ENCODE measurements at places on chromosomes 1 and 21.
A peak's percentile ranks its signal among the peaks of the same experiment; 100 is the strongest.

DNA sequence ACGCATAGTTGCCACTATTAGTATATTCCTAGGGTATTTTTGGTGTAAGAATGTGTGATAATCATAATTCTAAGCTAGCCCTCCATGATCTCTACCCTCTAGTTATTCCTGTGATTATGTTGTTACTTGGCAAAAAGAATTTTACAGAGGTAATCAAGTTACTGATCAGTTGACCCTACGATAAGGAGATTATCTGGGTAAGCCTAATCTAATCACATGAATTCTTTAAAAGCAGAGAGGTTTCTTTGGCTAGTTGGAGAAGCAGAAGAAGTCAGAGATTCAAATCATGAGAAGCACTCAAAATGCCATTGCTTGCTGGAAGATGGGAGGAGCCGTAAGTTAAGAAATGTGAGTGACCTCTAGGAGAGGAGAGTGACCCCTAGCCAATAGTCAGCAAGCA lies 72.7 kb downstream of the RPE65 start:
- no peak for DNase-seq

DNA sequence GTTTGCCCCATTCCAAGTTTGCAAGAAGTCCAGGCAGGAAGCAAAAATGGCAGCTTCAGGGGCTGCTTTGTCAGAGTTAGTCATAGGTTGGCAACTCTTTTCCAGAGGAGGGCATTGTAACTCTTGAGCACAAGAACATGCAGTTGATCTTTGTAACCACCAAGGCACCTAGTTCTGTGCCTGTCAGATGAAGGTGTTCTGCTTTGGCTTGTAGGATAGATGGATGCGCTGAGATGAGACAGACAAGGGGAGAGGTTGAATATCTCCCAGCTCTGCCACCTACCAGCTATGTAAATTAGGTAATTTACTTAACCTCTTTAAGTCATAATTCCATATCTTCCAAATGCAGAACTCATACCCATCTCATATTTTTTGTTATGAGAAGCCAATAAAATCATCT lies 89.3 kb downstream of the ZNF648 start:
- no peak for DNase-seq

GRCh38 chr1:8962812-8963530 lies 17.3 kb downstream of the CA6 start:
- DNase-seq, result peak; percentile 39

- no peak for DNase-seq
These were observed 146.3 kb upstream of the DUSP10 start for GRCh38 chr1:221888218-221888617.

DNA sequence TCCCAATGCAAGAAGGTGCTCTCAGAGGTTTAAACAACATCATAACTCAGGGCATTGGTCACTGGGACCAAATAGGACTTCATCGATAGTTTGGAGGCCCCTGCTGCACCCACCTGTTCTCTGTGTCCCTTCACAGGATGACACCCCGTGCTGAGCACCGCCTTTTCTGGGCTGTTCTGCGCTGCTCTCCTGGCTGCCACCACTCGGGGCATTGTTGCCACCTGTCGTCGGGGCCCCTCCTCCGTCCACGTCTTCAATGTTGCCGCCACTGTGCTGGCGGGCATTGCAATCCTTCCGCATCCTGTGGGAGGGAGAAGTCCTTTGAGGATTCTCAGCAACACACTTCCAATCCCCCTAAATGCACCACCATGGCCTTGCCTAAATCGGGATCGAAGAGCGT lies 47.7 kb downstream of the NTPCR start:
- no peak for DNase-seq

- DNase-seq, result no peak
These were observed 17.7 kb upstream of the KDM4A start for GRCh38 chr1:43632135-43632670.

GRCh38 chr1:25869909-25870606 lies 5.5 kb downstream of the PAQR7 start:
- no peak for DNase-seq

DNA sequence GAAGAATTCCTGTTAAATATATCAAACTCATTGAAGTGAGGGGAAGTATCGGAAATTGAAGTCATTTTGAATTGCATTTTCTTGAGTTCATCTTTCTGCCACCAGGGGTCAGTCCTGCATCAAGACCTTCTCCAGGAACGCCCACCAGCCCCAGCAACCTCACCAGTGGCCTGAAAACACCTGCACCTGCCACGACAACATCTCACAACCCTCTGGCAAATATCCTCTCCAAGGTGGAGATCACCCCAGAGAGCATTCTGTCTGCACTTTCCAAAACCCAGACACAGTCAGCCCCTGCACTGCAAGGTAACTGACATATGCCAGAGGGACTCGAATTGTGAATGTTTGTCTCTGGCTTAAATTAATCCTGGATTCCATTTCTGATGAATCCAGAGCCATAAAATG lies 22.8 kb upstream of the TARS2 start:
- DNase-seq, result peak; percentile 72

- no peak for DNase-seq
These were observed 6.6 kb downstream of the SELL start for GRCh38 chr1:169704797-169705196.

DNA sequence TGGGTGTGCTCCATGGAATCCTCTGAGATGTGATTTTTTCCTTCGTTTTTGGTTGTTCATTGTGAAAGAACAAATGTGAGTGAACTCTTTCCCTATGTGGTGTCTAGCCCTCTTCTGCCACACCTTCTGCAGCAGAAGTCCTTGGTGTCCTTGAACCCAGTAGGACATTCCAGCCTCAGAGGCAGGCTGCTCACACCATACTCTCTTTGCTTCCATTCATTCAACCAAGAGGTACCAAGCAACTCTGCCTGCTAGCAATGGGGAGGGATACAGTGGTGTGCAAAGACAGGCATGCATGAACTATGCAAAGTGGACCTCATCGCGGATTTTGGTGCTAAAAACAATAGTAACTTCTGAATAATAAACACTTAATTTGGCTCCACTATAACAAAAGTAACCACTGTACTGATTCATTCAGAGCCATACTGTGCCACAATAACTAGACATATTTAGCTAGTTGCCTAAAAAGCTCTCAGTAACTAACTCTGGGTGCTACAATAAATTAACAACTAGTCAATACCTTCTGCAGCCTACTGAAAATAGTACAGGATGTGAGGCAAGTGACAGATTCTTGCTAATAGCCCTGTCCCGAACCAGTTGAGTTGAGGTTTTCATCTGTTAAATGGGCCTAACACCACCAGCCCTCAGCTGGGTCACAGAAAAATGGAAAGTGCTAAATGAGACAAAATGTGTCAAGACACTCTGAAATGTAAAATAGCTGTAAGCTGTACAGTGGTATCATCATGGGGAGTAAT lies 155.4 kb downstream of the SLC45A1 start:
- DNase-seq, result no peak

DNA sequence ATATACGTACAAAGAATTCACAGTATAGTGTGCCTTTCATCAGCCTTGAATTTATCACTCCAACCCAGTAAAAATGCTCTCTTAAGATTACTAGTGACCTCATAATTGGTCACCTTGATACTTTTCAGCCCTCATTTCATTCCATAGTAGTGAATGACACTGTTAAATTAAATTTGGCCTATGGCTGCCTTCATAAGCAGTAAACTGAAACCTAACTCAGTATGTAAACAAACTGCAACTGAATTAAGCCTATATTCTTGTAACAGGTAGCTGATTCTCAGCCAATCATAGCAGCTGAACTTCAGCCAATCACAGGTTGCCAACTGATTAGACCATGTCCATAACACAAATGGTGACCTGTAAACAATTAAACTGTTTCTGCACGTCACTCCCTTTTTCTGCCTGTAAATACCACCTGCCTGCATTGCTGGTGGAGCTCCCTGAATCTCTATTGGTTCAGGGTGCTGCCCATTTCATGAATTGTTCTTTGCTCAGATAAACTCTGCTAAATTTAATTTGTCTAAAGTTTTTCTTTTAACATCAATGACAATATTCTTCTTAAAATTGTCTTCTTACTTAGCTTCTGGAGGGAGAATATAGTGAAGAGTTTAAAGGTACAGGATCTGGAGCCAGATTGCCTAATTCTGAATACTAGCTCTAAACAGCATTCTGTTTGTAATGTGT lies 24.0 kb upstream of the CAMSAP2 start:
- DNase-seq, result no peak

- no peak for DNase-seq
These were observed 294.4 kb downstream of the SDCCAG8 start for GRCh38 chr1:243550276-243550675.

GRCh38 chr1:16913181-16913832 lies 8.4 kb upstream of the CROCC start:
- no peak for DNase-seq

DNA sequence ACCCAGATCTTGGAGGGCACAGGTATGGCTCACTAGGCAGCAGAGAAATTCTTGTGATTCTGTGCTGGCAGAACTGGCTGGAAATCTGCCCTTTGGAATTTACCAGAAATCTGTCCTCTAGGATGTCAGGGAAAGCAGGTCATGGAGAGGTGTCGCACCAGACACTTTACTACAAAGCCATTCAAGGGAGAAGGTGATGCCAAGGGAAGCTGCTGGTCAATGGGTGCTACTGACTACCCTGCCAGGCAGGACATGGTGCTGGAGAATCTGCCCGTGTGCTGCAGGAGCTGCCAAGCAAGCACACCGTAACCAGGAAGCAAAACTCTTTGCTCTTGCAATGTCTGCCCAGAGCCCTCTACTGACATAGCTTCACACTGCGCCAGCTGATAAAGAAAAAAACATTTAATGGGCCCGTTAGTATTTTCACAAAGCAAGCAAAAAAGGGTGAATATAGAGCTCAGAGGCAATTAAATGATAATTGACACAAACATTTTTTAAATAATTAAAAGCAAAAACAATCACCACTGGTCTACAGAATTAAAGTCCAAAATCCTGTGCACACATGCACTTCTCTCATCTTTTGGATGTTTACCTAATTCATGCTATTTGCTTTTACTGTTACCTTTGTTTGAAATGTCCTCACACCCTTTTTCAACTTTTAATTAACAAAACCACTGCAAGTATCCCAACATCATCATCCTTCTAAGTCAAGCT lies 7.2 kb upstream of the FBXO28 start:
- no peak for DNase-seq

- no peak for DNase-seq
These were observed 11.8 kb upstream of the BACE2 start for GRCh38 chr21:41156142-41156541.

GRCh38 chr1:31579374-31579773 lies 3.1 kb downstream of the TINAGL1 start:
- DNase-seq, result no peak

DNA sequence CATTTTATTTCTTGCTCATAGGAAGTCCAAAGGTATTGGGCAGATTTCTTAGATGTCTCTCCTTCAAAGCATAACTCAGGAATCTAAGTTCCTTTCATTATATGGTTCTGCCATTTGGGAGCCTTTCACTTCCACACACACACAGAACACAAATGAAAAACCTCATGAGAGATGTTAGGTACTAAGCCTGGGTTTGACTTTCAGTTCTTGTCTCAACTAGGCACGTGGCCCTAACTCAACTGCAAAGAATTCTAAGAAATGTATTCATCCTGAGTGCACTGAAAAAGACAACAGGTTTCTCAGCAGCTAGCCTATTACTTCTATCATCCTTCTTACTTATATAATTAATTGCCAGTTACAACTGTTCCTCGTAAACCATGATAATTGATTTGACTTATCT lies 190.0 kb upstream of the SAMSN1 start:
- no peak for DNase-seq

DNA sequence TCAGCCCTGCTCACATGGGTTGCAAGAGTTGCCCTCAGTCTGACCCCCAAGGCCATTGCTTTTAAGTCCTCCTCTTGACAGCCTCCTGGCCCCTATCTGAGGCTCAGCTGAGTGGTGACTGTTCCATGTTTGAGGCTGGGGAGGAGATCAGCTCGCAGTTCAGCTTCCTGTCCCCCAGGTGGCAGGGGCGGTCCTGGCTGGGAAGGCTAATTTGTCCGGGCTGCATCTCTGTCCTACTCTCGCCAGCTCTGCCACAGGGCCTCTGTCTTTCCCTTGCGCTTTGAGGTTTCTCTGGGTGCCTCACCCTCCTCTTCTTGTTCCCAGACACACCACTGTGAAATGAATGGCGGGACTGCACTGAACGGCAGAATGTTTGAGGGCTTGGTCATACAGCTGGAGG lies 157.3 kb downstream of the KCNJ6 start:
- no peak for DNase-seq

DNA sequence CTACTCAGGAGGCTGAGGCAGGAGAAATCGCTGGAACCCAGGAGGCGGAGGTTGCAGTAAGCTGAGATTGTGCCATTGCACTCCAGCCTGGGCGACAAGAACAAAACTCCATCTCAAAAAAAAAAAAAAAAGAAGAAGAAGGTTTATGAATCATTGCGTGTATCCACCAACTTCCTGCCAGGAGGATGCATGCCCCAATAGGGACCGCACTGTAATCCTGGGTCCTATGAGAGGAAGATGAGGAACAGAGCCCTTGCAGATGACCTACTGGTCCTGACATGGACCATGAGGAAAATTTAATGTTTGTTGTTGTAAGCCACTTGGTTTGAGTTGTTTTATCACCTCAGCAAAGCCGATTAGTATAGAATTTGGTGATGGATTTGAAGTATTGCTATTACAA lies 56.7 kb downstream of the PTGS2 start:
- DNase-seq, result no peak

- DNase-seq, result no peak
These were observed 40.4 kb downstream of the TRIM11 start for GRCh38 chr1:228366062-228366865.

DNA sequence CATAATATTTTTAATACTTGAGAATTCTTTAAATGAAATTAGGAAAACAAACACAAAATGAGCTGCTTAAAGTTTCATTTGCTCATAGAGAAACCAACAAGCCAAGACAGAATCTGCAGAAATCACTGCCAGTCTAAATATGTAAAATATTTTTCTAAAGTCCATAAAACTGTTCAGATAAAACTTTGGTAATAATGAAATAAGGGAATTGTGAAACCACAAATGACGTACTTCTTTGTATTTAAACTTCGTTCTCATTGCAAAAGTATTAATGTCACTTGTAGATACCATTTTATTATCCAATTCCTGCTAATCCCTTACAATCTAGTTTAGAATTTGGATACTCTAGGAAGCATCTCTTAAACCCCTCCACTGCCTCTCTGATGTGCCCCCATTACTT lies 234.5 kb upstream of the NEGR1 start:
- no peak for DNase-seq

DNA sequence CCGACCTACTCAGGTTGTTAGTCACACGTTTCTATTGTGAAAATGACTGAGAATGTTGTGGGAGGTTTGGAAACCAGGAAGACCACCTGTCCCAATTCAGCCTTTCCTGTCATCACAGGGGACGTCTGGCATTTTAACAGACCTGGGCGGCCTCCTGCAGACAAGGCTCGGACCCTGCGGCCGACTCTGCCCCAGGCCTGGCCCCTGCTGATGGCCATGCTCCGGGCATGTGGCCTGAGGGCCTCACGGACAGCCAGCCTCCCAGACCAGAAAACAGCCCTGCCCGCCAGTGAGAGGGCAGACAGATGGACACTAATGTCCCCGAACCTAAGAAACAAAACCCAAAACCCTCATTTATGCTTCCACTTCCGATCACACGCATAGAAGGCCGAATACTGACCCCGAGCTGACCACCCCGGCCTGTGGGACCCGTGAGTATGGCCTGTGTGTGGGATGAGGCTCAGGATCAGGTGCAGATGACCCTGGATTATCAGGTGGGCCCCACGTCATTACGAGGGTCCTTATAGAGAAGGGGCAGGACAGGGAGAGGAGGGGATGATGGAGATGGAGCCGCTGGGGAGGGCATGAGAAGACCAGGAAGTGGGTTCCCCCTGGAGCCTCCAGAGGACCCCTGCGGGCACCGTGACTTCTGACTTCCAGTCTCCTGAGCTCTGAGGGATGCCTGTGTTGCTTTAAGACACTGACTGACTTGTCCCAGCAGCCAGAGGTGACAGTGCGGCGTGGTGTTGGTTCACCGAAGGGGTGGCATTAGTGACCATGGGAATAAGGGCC lies 9.6 kb downstream of the COL18A1 start:
- DNase-seq, result no peak
